ENCODE measurements at places on chromosomes 6 and 20.

- DNase-seq = no peak
Measured at GRCh38 chr6:106118835-106119431, 32.8 kb downstream of the PRDM1 start.

GRCh38 chr6:44976677-44977641, 351.2 kb upstream of the RUNX2 start:
- DNase-seq = no peak

- DNase-seq = no peak
Measured at GRCh38 chr20:54067606-54068174, 2.7 kb downstream of the BCAS1 start.

DNA sequence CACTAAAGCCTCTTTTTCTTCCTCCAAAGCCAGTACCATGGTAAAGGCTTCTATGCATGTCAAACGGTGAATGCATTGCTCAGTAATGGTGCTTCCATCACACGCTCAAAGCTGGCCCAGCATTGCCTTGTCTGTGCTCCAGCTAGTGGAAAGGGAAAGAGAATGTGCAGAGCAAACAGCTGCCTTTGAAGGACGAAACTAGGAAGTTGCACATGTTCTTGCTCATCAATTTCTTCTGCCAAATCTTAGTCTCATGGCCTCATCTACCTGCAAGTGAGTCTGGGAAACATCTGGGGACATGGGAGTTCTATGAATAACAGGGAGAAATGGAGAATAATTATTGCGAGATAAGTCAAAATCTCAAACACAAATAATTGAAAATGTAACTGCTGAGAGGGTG, 216.5 kb upstream of the SSTR4 start:
- no peak for DNase-seq

DNA sequence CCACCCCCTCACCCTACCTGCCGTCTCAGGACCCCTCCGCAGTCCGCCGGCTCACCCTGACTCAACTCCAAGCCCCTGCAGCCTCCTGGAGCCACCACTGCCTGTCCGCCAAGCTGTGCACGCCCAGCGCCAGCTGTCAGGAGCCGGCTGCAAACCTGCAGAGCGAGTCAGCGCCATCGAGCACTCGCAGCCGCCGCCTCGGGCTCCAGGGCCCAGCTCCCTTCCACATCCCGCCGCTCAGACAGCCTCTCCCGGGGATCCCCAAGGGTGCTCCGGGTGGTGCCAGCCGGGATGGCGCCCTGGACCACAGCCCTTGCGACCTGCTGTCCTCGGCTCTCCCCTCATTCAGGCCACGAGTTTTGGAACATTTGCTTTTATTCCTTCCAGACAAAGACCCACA, 4.3 kb downstream of the TNNC2 start:
- DNase-seq = peak; percentile 32

DNA sequence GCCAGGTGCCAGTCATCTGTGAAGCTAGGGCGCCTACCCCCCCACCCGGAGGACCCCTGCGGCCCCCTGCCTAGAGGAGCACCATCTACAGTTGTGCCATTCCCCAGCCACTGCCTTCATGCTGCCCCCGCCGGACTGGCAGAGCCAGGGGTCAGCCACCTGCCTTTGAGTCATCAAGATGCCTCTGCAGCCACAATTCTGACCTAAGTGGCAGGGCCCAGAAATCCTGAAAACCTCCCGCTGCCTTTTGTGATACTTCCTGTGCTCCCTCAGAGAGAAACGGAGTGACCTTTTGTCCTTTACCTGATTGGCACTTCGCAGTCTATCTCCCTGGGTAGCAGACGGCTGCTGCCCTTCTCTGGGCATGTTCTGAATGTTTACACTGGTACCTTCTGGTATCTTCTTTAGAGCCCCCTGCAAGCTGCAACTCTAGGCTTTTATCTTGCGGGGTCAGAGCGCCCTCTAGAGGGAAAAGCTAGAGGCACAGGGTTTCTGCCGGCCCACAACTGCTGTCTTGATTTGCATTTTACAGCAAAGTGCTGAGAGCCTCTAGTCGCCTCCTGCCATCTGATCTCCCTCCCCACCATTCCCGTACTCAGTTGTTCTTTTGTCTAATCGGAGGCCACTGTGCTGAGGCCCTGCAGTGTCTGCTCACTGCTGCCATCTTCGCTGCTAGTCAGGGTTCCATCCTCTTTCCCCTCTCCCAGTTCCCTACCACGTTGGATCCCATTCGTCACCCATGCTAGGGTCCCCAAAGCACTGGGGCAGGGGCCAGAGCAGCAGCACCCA, 26.9 kb downstream of the SPATA2 start:
- DNase-seq = peak; percentile 65

DNA sequence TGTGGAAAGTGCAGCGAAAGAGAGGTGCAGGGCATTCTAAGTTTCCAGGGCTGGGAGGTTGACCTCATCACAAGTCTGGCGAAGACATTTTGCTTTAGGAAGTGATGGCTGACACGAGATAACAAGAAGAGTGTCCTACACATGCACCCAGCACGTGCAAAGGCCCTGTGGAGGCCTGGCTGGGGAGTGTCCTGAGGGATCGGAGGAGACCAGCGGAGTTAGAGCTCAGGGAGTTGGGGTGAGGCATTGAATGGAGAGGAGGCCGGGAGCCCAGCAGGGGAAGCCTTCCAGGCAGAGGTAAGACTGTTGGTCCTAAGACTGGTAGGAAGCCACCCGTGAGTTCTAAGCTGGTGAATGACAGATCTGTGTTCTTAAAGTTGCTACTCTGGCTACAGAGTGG, 58.4 kb downstream of the PPP1R14C start:
- DNase-seq = no peak

GRCh38 chr20:56422824-56423189, 10.7 kb downstream of the CASS4 start:
- no peak for DNase-seq

DNA sequence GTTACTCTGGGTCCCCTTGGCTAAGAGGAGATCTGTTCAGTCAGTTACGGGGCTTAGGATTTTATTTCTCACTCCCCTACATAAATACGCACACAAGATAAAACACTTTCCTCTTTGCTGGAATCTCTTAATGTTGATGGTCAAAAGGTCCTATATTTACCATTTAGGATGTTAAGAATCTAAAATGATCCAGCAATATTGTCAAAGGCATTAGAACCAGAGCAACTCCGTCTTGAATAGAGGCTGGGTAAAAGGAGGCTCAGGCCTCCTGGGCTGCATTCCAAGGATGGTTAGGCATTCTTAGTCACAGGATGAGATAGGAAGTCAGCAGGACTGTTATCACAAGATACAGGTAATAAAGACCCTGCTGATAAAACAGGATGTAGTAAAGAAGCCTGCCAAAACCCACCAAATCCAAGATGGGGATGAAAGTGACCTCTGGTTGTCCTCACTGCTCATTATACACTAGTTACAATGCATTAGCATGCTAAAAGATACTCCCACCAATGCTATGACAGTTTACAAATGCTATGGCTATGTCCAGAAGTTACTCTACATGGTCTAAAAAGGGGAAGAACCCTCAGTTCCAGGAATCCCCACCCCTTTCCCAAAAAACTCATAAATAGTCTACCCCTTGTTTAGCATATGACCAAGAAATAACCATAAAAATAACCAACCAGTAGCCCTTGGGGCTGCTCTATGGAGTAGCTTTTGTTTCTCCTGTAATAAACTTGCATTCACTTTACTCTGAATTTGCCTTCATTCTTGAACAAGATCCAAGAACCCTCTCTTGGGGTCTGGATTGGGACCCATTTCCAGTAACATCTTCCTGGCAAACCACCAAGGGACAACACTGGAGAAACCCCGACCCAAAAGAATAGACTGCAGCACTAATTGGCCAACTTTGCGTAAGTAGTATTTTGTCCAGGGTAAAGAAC, 107.5 kb downstream of the DTNBP1 start:
- no peak for DNase-seq

- no peak for DNase-seq
Measured at GRCh38 chr20:8720089-8720488, 348.8 kb upstream of the PLCB4 start.

- DNase-seq = no peak
Measured at GRCh38 chr20:63553933-63554290, at the start of gene FNDC11. Gene FNDC11, plus strand, starts transcription at chr20:63554159. Its CDS starts 1,505 bp downstream, at chr20:63555664.

DNA sequence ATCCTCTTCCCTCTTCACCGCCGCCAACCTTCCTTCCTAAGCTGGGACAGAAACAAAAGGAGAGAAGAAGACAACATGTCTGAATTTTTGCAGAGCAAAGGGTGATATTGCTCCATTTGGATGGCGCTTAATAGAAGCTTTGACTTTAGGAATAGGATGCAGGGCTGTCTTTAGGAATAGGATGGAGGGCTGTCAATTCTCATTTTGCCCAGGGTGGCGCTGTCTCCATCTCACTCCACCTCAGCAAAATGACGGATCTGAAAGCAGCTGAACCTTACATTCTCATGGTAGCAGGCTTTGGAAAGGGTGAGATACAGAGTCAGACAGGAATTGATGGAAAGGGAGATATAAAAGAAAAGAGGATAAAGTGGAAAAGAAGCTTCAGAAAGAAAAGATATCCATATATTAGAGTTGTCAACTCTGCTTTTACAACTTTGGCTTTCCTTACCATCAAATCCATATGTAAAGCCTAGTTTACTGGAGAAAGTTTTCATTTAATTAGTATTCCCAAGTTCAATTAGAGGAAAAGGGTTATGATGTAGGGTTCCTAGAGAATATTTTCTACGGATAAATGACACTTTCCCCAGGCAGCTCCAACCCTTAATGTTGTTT, 2.4 kb downstream of the MTCL3 start:
- DNase-seq = no peak

GRCh38 chr6:95128439-95128838, 448.9 kb upstream of the MANEA start:
- DNase-seq = no peak

DNA sequence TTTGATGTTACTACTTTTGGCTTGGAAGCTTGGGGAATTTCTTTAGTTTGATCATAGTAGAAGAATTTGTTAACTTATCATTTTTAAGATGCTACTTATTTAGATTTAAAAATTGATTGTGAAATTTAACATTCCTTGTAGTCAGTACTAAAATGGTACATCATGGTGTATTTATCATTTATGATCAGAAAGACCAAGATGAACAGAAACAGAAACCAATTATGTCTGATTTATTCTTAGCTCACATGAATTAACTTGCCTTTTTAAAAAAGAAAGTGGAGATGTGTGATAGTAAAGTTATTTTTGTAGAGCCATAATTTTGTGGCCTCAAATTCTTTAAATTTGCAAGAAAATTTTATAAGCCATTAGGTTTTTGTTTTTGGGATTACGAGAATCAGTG, 77.6 kb downstream of the LIN28B start:
- no peak for DNase-seq

GRCh38 chr6:7546896-7547295, 5.4 kb downstream of the DSP start:
- no peak for DNase-seq

DNA sequence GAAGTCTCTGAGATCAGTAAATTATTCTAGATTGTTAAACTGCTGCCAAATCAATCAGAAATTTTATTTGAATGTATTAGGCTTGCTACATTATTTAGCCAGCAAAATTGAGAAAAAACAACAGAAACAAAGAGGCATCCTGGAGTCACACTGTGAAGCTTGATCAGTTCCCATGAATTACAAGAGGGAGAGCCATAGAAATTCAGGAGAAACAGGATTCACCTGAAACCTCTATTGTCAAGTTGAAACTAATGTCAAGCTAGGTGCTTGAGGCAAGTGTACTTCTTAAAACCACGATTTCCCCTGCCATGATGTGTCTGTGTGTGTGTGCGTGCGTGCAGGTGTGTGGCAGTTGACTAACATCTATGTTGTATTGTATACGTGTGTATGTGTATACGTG, 439.1 kb upstream of the NOX3 start:
- no peak for DNase-seq

GRCh38 chr20:56271974-56272373, 23.4 kb downstream of the MC3R start:
- DNase-seq = no peak

GRCh38 chr6:28940294-28940857, 16.6 kb upstream of the TRIM27 start:
- peak; percentile 18 for DNase-seq

- DNase-seq = no peak
Measured at GRCh38 chr20:36951979-36952738, 651 bp upstream of the SAMHD1 start.

GRCh38 chr6:3962291-3963280, 113.4 kb downstream of the FAM50B start:
- DNase-seq = no peak

GRCh38 chr20:61640131-61640870, 388.2 kb downstream of the CDH4 start:
- no peak for DNase-seq

GRCh38 chr20:31476643-31477215, 1.6 kb downstream of the REM1 start:
- DNase-seq = no peak

- no peak for DNase-seq
Measured at GRCh38 chr6:52063584-52064344, 23.6 kb downstream of the PKHD1 start.
